ENCODE measurements at places on chromosomes 11 and 22.

GRCh38 chr22:37259540-37260029, 15.5 kb upstream of the RAC2 start:
- no peak for DNase-seq

DNA sequence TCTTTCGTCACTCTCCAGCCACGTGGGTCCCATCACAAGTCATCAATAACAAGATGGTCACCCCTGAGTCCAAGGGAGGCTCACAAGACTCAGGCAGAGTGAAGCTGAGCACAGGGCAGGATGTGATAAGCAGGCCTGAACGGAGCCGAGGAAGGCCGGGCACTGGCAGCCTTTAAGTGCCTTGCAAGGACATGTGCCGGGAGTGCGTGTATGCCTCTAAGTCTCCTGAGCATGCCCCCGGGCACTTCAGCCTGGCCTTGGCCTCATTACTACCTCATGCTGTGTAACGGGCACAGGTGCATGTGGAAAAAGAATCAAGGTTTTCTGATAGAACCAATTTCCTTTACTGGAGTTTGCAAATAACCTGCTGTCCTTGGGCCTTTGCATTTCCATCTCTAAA, 55.8 kb downstream of the UBASH3B start:
- DNase-seq = no peak

- no peak for DNase-seq
These were observed 92.7 kb downstream of the ZBTB16 start for GRCh38 chr11:114152162-114152561.

DNA sequence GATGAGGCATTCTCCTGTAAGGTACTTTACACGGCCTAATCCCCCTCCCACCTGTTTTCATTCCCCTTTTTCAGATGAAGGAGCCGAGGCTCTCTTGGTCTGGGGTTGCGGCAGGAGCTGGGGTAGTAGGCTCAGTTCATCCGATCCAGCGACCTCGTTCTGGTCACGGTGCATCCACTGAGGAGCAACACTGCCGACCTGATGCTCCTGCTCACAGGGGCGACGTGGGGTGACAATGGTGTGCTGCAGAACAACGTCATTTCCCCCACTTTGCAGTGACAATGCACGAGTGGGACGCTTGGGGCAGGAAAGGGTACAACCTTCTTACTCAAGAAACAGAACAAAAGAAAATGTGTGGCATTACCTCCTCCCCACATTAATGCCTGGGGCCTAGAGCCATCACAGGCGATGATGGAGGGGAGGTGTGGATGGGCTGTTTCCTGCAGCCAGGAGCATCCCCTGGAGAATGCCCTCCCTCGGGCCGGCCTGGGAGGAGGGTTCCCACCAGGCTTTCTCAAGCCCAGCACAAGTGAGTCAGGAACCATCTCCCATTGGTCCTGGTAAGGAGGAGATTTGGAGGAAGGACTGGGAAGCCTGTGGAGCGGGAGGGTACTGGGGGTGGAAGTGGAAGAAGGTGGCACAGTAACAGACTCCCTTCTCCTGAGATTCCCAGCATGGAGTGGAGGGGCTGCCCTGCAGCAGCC, 125.6 kb downstream of the SPATA19 start:
- no peak for DNase-seq

- no peak for DNase-seq
These were observed 6.9 kb downstream of the UBE4A start for GRCh38 chr11:118366287-118366686.

DNA sequence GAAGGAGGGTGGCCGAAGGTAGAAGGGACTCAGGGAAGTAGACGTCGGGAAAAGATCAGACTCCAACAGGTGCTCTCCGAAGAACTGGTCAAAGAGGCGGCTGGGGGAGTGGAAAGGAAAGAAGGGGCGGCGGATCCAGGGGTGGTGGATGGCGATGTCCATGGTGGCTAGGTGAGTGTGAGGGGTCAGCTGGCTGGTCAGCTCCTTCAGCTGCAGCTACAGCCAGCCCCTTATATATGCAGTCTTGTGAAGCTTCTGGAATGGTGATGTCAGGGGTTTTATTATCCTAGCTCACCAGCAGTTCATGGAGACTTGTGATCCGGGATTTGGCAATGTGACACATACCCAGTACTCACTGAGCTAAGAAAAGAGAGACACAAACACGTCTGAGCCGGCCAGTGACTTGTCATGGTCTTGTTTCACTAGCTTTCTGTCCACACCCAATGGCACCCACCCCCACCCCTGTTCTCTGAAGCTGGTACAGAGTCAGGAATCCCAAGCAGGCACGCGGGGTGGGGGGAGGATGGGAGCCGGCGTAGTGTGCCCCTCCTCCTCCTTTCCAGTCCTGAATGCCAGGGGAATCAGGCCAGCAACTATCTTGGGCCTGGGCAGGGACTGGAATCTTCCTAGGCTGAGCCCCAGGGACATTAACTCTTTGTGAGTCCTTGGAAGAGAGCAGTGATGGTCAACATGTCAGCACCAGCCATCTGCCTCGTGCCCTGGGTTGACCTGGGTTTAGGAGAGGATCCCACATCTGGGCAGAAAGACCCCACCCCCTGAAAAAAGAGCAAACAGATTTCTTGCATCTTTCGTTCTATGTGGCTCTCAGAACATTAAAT, at the start of gene CRYAB:
TSS of gene CRYAB (minus strand) at position 208 of the 839 bp plus-strand sequence. CDS start at position 162, 46 bp downstream.
- DNase-seq = no peak

DNA sequence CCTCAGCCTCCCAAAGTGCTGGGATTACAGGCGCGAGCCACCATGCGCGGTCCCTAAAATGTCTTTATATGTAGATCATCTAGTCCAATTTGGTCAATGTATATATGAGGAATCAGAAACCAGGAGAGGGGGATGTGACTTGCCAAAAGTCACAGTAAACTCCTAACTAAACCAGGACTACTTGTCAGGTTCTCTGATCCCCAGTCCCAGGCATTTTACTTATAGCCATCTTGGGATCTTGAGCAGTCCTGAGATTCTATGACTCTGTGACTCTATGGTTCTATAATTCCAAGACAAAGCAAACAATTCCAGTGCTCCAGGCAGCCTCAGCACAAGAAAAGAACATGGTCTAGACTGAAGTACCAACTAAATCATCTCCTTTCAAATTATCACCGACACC, at the start of gene MS4A5:
TSS of gene MS4A5 (plus strand) at position 301 of the 400 bp plus-strand sequence. CDS start 103 bp downstream, outside the sequence.
- DNase-seq = no peak

DNA sequence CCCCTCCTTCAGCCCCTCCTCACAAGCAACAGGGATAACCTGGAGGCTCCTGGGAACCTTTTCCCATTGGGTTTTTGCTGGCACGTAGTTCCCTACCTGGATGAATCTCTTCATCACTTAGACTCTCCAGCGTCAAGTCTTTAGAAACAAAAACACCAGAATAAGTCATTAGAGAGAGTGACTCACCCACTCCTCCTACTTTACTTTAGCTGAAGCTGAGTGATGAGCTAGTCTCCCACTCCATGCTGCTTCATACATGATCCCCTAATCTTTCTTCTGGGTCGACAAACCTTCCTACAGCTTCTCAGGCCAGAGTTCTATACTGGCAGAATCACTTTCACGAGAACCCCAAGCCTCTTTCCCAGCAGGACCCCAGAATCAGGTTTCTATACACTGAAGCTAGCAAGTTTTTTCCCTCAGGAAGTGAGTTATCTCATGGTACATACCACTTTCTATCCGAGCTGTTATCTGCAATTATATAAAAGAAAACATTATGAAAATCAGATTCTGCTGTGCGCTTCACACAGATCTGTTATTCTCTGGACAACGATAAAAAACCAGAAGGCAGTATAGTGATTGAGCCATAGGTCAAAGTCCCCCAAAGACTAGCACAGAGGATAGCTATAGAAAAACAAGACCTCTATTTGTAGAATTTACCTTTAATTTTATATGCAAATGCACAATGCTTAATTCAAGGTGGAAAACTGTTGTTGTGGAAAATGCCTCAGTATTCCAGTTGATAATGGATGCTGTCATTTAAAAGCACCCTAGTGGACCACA, 18.7 kb downstream of the DRICH1 start:
- no peak for DNase-seq

DNA sequence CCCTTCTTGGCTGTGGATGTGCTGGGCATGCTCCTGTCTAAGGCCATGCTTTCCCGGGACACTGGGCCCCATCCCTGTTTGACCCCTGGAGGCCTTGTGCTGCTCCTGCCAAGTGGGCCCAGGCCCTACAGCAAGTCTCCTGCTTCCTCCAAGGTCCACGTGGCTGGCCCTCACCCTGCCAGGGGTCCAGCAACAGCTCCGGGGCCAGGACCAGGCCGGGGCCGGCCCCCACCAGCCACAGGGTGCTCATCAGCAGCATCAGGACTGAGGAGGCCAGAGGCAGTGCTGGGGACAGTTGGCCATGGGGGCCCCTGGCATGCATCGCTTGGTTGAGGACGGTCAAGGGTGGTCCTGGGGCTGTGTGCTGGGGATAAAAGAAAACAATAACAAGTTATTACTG, 2.5 kb downstream of the RHBDD3 start:
- DNase-seq = no peak

DNA sequence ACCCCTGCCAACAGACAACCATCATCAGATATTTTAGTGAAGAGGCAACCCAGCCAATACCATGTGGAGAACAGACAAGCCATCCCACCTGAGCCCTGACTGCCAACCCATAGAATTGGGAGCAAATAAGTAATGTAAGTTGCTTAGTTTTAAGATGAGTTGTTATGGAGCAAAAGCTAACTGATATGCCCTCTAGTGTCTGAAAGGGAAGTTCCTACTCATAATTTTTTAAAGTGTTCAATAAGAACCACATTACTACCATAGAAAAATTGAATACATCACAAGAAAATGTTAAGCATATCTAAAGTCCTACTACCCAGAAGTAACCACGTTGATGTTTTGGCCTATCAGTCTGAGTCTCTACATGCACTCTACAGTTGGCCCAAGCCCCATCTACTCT, 50.8 kb upstream of the SLC36A4 start:
- DNase-seq = no peak

DNA sequence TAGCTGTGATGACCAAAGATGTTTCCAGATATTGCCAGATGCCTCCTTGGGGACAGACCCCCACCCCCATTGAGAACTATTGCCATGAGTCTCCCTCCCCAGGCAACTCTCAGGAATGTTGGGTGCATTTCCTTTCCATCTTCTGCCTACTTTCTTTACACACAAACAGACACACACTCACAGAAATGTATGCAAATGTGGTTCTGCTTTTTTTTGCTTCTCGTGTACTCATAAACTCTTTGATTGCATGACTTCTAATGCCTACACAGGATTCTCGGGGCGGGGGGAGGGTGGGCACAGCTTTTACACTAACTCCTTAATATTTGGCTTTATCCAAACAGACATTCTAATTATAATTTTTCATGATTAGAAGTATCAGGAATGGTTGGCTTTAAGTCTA, 53.3 kb upstream of the SUSD2 start:
- no peak for DNase-seq

DNA sequence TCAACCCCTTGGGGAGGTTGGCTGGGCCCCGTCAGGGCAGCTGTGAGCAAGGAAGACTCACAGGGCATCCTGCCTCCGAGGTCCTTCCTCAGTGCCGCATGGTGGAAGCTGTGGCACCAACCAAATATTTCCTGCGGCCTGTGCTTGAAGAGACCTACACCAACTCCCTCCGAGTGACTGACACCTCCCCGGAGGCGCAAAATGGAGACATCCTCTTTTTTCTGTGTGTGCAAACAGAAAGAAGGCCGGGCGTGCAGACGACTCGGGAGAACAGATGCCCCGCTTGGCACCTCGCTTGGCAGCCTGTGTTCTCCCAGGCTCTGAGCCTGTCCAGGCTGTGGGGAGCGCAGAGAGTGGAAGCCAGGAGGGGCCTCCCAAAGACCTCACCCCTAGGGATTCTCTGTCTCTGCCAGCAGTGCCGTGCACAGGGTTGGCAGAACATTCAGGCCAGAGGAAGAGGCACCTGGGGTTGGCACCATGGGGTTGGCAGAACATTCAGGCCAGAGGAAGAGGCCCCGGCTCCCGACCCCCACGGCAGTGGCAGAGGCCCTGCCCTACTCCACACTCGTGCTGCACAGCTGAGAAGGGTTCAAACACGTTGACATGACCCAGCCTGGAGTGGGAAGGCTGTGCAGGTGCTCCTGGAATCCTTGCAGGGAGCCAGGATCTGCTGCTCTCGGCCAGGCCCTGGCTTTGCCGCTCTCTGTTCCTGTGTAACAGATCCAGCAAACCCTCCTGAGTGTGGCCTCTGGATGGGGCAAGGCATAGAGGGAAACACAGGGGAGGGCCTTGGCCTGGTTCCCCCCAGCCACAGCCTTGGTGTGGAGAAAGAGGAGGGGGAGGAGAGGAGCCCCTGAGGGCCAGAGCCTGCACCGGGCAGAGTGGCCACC, 805.5 kb downstream of the BRD1 start:
- DNase-seq = no peak

- DNase-seq = no peak
These were observed 24.9 kb downstream of the ASPHD2 start for GRCh38 chr22:26453812-26454500.

DNA sequence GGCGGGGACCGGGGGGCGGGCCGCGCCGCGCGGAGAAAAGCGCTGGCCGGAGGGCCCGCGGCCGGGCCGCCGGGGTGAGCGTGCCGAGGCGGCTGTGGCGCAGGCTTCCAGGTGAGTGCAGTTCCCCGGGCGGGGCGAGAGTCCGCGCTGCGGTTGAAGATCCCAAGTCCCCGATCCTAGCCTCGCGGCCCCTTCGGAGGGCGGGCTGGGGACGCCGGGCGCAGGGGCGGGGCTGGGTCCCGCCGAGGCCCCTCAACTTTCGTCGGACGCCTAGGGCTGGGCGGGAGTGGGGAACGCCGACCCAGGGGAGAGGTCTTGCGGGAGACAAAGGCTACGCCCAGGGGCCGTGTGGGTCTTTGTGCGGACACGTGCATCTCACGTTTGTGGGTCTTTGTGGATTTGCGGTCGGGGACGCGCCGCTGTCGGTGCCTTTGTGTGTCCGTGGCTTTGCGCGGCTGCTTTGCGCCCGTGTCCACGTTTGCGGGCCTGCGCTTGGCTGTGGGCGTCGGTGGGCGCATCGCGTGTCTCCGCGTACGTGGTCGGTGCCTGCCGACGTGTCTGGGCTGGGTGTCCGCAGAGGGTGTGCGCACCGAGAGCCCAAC, at the start of gene TSKU:
TSS of gene TSKU (plus strand) at position 63 of the 602 bp plus-strand sequence. CDS start 12,261 bp downstream, outside the sequence.
- DNase-seq = no peak

GRCh38 chr11:59206635-59207034, 6.1 kb downstream of the MPEG1 start:
- no peak for DNase-seq

- DNase-seq = no peak
These were observed 432.1 kb downstream of the BRD1 start for GRCh38 chr22:49395617-49396016.

DNA sequence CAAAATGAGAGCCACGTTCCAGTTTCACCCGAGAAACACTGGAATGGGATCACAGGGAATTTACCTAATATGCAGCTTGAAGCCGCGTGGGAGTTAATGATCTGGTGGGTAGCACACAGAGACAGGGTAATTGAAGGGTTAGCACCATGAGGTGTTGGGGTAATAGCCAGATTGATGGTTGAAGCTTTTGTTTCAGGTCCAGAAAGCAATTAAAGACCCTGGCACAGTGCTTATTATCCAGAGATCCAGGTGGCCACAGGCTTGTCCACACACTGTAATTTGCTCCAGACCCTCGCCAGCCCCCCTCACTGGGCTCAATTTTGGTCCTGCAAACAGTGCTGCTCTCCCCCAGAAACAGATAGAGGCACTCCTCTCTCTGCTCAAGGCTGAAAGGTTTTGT, 282.5 kb upstream of the ISX start:
- DNase-seq = no peak
